ENCODE measurements at places on chromosomes 11 and 22.

- DNase-seq = no peak
Observed at GRCh38 chr22:22600531-22601261, 41.6 kb upstream of the PRAME start.

- peak; percentile 60 for DNase-seq
Observed at GRCh38 chr11:110907629-110908028, 195.4 kb upstream of the ARHGAP20 start.

DNA sequence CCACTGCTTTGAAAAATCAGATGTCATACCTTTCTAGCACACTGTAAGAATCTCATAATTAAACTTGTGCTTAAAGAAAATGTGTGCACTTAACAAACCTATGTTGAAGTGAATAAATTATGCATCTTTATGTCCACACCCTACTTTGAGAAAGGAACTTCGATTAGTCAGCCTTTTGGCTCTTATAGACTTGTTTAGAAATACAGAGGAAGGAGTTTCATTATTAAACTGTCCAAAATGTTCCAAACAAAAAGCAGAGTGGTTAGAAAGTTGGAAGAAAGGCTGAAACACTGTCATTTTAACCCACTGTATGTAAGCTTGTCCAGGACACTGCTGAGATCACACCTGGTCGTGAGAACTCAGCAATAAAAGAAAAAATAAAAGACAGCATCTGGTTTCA is 863.2 kb upstream of the CHORDC1 start:
- no peak for DNase-seq

- DNase-seq = no peak
Observed at GRCh38 chr11:85823816-85824215, 12.9 kb upstream of the SYTL2 start.

DNA sequence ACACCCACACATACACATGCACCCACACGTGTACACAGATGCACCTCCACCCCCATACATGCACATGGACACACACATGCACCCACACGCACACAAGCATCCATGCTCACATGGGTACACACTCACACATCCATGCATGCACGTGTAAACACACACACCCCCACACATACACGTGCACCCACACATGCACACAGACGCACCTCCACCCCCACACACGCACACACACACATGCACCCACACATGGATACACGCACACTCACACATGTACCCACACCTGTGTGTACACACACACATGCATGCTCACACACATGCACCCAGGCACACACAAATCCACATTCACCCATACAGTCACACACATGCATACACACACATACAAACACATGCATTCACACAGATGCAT is 24.5 kb downstream of the CDPF1 start:
- DNase-seq = no peak

DNA sequence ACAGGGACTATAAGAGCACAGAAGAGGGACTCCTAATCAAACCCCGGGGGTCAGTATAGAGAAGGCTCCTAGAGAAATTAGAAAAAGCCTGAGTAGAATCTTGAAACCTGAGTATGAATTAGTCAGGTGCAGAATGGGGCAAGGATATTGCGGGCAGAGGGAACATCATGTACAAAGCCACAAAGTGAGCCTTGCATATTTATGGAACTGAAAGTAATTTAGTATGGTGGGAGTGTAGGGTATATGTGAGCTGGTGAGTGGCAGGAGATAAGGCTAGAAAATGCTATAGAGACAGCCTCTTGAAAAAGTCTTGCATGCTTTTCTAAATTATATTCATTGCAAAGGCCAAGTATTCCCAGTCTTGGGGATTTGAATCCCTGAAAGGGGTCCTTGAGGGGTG is 93.7 kb downstream of the STIM1 start:
- no peak for DNase-seq
